ENCODE measurements at places on chromosomes 11 and 22.

DNA sequence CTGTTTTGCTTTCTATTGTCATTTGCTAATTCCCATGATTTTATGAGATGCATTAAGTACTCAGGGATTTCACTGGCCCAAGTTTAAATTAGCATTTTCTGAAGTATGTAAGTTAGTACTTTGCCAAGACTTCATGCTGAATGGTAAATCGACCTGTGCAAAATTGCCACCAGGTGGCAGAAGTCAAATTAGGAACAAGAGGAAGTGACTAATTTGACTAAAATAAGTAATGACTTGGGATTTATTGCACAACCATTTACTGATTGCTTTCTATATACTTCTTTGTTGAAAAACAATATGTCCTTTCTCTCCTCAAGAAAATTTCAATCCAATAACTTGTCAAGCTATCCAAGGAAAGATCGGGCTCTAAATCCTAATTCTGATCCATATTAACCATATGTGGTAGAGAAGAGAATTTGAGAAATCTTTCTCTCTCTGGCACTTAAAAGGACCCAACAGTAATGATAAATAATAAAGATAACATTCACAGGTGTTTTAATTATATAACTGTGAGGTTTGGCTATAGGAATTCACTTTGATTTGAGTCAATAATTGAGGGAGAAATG, 253.7 kb upstream of the CHORDC1 start:
- no peak for DNase-seq

DNA sequence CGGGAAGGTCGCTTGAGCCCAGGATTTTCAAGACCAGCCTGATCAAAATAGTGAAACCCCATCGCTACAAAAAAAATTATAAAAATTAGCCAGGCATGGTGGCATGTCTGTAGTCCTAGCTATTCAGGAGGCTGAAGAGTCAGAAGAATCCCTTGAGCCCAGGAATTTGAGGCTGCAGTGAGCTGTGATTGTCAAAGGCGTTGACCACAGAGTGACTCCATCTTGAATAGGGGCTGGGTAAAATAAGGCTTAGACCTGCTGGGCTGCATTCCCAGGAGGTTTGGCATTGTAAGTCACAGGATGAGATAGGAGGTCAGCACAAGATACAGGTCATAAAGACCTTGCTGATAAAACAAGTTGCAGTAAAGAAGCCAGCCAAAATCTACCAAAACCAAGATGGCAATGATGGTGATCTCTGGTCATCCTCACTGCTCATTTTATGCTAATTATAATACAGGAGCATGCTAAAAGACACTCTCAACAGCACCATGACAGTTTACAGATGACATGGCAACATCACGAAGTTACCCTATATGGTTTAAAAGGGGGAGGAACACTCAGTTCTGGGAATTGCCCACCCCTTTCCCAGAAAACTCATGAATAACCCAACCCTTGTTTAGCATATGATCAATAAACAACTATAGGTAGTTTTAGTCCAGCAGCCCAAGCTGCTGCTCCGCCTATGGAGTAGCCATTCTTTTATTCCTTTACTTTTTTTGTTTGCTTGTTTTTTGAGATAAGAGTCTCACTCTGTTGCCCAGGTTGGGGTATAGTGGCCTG, 2.8 kb upstream of the RDX start:
- DNase-seq, result no peak

GRCh38 chr11:93689240-93689639, 27.8 kb downstream of the CEP295 start:
- no peak for DNase-seq

DNA sequence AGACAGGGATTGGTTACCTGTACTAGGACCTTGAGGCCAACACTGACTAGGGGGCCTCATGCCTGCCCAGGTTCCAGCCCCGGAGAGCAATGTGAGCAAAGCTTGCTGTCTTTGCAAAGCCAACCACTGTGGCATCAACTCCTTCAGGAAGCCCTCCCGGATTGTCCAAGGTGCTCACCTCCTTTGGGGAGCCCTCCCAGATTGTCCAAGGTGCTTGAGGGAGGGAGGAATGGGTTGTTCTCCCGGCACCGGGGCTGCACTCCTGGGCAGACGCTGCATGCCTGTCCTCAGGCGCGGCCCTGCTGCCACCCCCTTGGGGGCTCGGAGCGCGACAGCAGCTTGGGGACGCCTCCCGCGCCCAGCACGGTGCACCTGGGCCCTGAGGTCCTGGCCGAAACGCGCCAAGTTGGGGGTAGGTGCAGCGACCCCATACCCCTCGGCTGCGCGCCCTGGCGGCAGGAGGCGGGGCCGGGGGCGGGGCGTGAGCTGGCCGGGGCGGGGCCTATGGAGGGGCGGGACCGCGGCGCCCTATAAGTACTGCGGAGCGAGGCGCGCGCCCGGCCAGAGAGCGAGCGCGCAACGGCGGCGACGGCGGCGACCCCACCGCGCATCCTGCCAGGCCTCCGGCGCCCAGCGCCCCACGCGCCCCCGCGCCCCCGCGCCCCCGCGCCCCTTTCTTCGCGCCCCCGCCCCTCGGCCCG, at the start of gene CD81:
TSS of gene CD81 (plus strand) at position 560 of the 701 bp plus-strand sequence. CDS start 240 bp downstream, outside the sequence.
- DNase-seq, result peak; percentile 76

GRCh38 chr11:108857382-108857781, 192.5 kb downstream of the DDX10 start:
- no peak for DNase-seq

- no peak for DNase-seq
Measured at GRCh38 chr11:43558556-43559127, 121.9 kb upstream of the HSD17B12 start.

- no peak for DNase-seq
Measured at GRCh38 chr11:1388763-1389102, 1.0 kb upstream of the BRSK2 start.

DNA sequence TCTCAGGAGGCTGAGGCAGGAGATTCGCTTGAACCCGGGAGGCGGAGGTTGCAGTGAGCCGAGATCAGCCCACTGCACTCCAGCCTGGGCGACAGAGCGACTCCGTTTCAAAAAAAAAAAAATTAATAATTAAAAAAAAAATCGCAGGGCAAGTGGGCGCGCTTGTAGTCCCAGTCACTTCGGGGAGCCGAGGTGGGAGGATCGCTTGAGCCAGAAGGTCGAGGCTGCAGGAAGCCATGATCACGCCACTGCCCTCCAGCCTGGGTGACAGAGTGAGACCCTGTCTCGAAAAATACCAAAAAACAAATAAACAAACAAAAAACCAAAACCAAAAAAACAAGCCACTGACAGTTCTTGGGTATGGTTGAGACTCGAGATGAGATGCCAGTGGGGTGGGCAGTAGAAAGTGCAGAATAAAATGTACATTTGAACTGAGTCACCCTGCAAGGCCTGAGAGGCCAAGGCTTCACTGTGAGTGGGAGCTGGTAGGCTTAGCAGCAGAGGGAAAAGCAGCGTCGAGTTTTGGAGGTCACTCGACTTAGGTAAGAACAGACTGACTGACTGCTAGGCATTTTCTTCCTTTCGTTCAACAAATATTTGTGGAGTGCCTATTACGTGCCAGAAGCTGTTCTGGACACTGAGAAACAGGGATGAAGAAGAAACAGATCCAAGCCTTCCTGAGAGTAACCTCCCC, 635 bp upstream of the LDHA start:
- no peak for DNase-seq

GRCh38 chr22:39725351-39726035, 154.9 kb downstream of the CACNA1I start:
- no peak for DNase-seq

GRCh38 chr11:75155570-75156422, 4.9 kb downstream of the SLCO2B1 start:
- DNase-seq, result no peak

DNA sequence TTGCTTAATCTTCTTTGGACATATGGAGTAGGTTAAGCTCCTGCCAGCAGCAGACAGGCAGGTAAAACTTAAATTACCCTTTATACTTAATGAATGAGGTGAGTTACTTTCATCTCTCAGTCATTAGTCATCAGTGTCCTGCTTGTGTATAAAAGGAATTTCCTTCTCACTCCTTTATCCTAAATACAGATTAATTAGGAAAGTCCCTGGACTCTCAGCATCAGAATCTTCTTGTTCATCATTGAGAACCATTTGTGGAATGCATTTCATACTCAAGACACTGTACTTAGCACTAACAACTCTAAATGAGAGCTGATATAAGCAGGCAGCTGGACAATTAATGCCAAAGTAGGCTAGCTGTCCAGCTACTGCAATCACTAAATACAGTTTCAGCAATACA, 630.4 kb downstream of the METTL15 start:
- no peak for DNase-seq

GRCh38 chr11:14409891-14410290, 50.9 kb upstream of the RRAS2 start:
- no peak for DNase-seq

DNA sequence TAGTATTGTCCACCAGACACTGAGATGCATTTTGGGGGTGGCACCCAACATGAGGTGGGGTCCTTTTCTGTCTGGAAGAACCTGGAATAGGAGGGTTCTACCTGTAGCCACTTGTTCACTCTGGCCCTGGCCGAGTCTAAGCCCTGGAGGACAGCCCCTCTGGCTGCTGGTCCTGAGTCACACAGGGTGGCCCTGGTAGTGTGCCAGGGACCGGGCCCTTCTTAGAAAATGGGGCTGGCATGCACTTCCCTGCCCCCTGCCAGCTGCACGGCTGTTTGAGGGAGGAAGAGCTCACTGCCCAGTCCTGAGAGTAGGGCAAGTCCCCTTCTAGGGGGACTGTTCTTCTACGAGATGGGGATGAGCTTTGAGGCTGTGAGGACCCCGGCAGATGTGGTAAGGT, 2.2 kb downstream of the PLCB3 start:
- DNase-seq, result peak; percentile 53

- DNase-seq, result no peak
Measured at GRCh38 chr22:25772288-25772687, 30.3 kb downstream of the MYO18B start.

GRCh38 chr11:61061081-61061826, 41.0 kb upstream of the CD5 start:
- DNase-seq, result peak; percentile 28

- DNase-seq, result peak; percentile 28
Measured at GRCh38 chr11:73384872-73385689, 8.9 kb downstream of the RELT start.

GRCh38 chr22:31526270-31526669, 29.9 kb downstream of the SFI1 start:
- no peak for DNase-seq

- DNase-seq, result no peak
Measured at GRCh38 chr22:39245130-39246039, 603 bp upstream of the PDGFB start.

DNA sequence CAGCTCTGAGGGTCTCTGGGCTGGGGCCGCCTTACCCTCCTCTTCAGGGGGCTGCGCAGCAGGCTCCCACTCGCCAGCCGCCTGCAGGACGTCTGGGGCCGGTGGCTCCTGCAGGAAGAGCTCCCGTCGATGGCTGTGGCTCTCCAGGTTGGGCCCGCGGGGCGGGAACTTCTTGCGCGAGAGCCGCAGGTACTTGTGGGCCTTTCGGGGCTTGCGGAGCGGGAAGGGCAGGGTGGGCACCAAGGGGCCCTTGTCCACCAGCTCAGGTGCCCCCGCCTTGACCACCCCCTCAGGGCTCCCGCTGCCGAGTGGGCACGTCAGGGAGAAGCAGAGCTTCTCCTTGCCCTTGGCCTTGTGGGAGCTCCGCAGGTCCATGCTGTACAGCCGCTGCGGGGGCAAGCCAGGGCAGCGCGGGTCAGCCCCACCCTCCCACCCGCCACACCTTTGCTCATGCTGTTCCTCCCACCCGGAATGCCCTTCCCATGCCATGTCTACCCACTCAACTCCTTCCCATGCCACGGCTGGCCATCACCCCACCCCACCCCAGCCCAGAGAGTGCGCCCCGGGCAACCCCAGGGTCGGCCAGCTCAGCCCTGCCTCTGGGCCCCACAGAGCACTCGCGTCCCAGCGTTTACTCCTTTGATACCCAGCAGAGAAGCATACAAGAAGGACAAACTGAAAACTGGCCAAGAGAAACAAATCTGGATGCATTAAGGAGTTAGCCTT, 18.0 kb downstream of the CBX7 start:
- DNase-seq, result no peak

- DNase-seq, result no peak
Measured at GRCh38 chr22:20424932-20425565, 12.6 kb downstream of the SCARF2 start.

DNA sequence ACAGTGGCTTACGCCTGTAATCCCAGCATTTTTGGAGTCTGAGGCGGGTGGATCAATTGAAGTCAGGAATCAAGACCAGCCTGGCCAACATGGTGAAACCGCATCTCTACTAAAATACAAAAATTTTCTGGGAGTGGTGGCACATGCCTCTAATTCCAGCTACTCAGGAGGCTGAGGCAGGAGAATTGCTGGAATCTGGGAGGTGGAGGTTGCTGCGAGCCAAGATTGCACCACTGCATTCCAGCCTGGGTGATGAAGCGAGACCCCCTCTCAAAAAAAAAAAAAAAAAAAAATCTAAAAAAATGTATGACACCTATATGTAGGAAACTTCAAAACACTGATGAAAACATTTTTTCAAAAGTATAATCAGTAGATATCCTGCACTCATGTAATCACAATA, 242.7 kb upstream of the CHORDC1 start:
- no peak for DNase-seq

DNA sequence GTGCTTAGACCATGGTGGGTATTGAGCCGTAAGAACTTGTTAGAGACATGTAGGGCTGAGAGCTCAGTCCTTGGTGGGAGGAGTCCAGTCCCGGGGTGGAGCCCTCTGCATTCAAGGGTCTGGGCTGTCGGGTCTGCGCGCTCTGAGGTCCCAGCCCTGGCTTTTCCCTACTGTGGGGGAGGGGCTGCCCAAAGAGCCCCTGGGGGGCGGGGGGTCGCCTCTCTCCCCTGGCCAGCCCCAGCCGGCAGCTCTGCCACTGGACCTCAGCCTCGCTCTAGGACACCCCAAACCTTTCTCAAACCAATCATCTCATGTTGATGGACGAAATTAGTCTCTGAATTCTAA, 1006.4 kb downstream of the BRD1 start:
- DNase-seq, result no peak

GRCh38 chr11:14186046-14186775, 172.8 kb downstream of the RRAS2 start:
- no peak for DNase-seq

DNA sequence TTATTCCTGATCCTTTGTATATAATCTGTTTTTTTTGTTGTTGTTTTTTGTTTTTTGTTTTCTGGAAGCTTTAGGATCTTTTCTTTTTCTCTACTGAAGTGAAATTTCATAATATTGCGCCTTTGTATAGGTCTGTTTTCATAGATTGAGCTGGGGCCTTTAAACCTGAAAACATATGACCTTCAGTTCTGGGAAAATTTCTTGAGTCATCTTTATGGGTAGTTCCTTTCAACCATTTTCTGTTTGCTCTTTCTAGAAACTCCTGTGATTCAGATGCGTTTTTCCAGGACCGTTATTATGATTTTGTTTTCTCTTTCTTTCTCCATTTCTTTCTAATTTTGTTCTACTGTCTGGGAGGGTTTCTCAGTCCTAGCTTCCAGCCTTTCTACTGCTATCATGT, 43.7 kb downstream of the BSX start:
- DNase-seq, result no peak
